ENCODE measurements at places on chromosomes 4 and X. TPM values are rescaled to one million over a fixed set of nuclear protein-coding genes. Genes with fewer than 3 reads are reported as not detected.

DNA sequence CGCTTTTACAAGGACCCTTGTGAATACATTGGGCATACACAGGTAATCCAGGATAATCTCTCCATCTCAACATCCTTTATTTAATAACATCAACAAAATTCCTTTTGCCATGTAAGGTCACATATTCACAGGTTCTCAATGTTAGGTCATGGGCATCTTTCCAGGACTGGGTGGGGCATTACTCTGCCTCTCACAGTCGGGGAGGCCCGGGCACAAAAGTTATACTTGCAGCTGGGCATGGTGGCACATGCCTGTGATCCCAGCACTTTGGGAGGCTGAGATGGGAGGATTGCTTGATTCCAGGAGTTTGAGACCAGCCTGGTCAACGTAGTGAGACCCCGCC, 93.7 kb upstream of the AP1S2 start:
- no peak for DNase-seq

The STK32B gene
- 8.8 TPM for total RNA-seq

GRCh38 chr4:83129264-83129663, 14.7 kb upstream of the PLAC8 start:
- no peak for DNase-seq

- no peak for DNase-seq
These were observed at the start of gene MAGEA10 for GRCh38 chrX:152138388-152138784. MAGEA10 (minus strand) TSS chrX:152138577; CDS start chrX:152135620, 2,957 bp downstream.

The CEP44 gene
- total RNA-seq = 20.0 TPM

The C4orf50 gene
- not detected for total RNA-seq

DNA sequence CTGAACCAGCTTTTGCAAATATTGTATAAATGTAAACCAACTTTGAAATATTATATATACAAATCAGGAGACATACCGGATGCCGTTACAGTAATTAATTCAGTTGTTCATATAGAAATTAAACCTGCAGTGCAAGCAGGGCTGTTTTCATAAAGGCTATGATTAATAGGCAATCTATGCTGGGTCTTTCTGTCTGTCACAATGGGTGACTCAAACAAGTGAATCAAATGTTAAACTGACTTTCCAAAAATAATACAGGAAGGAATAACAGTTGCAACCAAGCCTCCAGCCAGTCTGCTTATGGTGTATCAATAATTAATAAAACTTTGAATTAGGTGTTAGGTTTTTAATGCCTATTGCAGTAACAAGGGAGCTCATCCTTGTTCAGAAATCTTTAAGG, 43.9 kb downstream of the GABRB1 start:
- DNase-seq = no peak

The STOX2 gene
- 2.1 TPM for total RNA-seq

The CXCL8 gene
- total RNA-seq = not detected

DNA sequence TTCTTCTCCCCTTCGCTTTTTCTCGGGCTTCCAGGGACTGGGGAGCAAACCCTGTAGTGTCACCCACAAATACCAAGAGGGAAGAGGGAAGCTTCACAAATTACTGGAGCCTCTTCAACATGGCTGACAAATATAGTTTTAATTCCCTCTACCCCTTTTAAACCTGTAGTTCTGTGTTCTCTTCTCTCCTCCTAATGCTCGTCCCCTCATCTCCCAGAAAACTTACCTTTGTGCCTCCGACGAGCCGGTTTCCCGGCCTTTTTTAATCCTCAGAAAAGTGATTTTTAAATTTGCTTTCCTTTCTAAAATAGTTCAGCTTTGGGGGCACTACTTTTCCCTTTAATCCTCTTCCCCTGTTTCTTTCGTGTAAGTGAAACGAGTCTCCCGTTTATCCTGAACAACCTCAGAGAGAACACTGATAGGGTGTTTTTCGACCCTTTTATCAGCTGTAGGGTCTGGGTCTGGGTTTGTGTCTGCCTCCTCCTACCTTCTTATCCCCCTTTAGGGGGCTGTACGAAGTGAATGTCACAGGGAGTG, 408 bp downstream of the TET2 start:
- no peak for DNase-seq
